ENCODE measurements at places on chromosomes 3 and 15.

DNA sequence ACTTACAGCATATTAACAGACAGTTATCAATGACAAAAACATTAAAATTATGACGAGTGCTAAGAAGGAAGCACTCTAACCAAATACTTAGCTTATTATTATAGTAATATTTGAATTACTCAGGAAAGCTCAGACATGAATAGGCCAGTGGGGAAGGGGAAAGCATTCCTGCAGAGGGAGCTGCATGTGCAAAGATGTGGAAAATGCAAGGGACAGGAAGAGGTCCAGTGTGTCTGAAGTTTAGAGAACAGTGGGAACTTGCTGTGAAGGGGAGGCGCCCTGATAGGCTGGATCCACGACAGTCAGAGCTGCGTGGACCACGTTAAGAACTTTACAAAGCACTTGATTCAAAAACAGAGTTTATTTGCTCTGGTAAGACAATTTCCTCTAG, 1.2 kb upstream of the SPICE1 start:
- no peak for DNase-seq

- DNase-seq = no peak
Observed at GRCh38 chr3:175980486-175981090, 1121.5 kb downstream of the NAALADL2 start.

GRCh38 chr15:51775967-51776816, 24.8 kb downstream of the TMOD2 start:
- no peak for DNase-seq

GRCh38 chr3:181699171-181699903, 12.4 kb upstream of the SOX2 start:
- no peak for DNase-seq

GRCh38 chr15:69305933-69306568, 7.3 kb downstream of the PAQR5 start:
- DNase-seq = no peak

GRCh38 chr3:36957862-36958686, 13.2 kb upstream of the TRANK1 start:
- DNase-seq = no peak

DNA sequence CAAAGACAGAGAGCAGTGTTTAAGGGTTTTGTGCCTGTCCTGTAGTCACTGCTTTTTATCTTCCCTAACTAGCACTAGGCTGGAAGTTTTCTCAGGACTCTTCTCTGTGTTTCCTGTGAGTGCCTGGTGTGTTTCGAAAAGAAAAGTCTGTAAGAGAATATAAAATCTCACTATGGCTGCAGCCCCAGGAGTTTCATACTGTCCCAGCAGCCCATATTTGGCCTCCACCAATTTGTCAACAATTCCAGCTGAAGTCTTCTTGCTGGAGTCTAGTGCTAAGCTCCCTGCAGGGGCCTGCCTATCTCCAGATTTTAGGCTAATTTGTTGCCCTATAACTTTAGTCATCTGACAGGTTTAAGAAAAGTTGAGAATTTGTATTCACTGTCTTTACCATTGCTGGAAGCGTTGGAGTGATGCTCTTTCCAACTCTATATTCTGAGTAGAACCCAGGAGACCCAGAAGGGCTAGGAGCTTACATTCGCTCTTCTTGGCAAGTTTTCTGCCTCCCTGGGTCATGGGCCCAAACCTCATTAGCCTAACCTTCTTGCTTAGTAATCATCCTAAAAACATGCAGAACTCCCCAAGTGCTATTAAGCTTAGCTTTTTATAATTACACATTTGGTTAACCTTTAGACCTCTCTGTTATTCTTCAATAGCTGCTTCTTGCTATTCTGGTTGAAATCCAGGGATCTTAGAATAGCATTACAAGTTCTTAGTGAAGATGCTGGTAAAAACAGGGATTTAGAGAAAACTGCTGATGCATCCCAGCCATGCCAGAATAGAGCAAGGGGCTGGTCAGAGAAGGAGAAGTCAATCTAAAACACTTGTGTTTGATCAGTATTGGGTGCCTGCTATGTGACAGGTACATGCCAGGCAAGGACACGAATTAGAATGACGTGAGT, 283.1 kb downstream of the NEK10 start:
- no peak for DNase-seq

DNA sequence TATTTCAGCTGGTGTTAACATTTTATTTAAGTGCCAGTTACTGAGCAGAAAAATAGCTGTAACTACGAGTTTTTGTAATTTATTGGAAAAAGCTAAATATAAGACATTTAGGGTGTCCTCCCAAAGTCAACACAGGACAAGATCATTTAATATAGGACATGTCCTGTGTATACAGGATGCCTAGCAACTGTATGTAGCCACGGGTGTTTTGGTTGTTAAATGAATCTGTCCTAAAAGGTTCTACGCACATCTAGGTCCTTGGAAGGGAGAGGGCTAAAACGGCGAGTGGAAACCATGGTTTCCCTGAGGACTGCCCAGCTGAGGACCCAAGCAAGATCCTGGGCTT, 565 bp upstream of the ZNF621 start:
- DNase-seq = no peak

GRCh38 chr15:35306361-35306981, 221.4 kb upstream of the NANOGP8 start:
- DNase-seq = no peak

GRCh38 chr3:31137718-31138465, 243.4 kb upstream of the GADL1 start:
- DNase-seq = no peak

DNA sequence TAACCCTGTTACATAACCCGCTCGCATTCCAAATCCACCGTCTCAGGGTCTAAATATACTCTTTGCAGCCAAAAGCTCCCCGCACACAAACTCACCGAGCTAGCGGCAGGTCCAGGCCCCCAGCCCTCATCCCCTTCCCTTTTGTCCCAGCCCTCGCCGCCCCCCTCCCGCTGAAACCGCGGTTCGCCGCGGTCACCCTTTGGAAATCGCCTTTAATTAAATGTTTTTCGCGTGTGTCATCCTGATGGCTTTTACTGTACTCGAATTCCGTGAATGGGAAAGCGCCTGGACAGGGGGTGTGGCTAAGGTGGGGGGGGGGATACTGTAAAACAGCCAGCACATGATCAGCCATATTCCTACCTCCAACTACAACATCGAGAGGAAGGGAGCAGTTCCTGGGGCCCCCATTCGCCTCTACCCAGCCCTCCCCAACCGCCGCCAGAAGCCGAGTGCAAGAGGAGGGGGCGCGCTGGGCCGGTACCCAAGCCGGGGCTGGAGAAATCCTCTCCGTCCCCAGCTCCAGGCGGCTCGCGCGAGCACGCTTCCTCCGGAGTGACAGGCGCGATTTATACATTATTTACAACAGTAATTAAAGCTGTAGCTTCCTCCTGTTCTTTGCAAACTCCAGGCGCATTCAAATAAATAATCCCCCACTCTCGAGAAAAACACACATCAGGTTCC, 1.7 kb downstream of the RORA start:
- no peak for DNase-seq

- DNase-seq = no peak
Observed at GRCh38 chr3:97102641-97103040, 288.2 kb downstream of the EPHA6 start.

All from esophagus squamous epithelium (tissue), 5 donors.